GM04503 (cell line): ENCODE measurements at places on chromosomes 12 and 14.

DNA sequence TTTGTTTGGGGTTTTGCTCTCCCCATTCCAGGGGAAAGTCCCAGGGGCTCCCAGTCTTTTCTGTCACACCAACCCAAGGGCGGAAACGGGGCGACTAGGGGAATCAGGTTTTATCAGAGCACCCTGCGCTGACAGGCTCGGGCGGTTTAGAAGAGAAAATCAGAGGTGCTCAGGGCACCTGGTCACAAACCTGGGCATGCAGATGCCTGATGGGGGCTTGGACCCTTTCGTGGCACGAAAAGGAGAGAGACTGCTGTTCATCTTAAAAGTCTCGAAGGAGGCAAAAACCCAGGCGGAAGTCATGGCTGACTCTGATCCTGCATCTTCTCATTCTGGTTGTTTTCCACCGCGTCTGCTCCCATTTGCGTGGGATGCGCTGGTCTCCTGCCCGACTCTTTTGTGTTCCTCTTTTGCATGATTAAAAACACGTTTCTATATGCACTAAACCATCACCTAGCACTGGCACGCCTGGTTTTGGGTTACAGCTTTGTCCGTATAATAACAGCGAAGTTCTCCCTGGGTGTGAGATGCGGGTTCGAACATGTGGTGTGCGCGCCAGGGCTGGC is 13.2 kb downstream of the OTX2 start:
- DNase-seq: no peak

GRCh38 chr12:131986910-131987309 is 37.2 kb downstream of the EP400 start:
- DNase-seq: no peak

DNA sequence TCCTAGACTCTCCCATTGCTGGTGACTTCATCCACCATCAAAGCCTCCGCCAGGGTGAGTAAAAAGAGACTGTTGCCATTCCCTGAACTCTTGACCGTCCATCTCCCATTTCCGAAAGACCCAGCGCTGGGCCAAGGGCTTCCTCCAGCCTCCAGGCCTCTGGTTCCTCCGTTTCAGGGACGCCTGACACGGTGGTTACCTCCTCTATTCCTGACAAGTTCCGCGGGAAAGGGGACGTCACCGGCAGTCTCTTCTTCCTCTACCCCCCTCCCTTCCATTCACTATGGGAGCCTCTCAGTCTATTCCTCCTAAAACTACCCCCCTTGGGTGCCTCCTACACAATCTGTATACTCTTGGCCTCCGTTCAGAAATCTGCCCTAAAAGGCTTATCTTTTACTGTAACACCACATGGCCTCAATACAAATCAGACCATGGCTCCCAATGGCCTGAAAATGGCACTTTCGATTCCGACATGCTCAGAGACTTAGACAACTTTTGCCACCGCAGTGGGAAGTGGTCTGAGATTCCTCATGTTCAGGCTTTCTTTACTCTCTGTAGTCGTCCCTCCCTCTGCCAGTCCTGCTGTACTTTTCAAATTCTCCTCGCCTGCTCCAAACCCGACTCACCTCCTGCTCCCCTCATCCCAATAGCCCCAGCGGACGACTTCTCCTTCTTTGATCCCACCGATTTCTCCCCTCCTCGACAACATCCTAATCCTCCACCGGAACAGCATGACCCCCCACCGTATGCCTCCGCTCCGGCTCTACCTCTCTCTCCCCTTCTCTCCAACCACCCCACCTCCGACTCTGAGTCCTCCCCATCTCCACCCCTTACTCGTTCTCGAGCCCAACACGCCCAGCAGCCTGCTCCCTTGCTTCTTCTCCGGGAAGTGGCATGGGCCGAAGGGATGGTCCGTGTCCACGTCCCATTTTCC is 70.4 kb downstream of the MOK start:
- DNase-seq: no peak

- DNase-seq: peak; percentile 93
Measured at GRCh38 chr12:11958221-11959091, 112.3 kb upstream of the BCL2L14 start.

DNA sequence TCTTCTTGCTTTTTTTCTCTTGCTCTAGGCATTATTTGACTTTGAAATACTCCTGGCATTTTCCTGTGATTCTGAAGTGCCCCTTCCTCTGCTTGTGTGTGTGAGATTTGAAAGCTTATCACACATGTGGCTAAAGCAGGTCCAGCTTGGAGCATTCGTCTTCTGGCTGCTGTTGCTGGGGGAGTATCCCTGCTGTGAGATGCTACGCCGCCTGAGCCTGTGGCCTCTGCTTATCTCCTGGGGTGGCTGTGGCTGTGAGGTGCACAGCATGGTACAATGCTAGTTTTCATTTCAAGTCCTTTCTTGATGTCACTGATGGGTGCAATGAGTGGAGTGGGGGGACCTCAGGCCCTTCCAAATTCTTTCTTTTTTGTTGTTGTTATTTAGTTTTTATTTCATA is 371.8 kb downstream of the ZFP36L1 start:
- DNase-seq: no peak

GRCh38 chr14:24988760-24989159 is 61.2 kb downstream of the STXBP6 start:
- no peak for DNase-seq

GRCh38 chr12:80761838-80762237 is 45.1 kb downstream of the MYF5 start:
- DNase-seq: no peak

DNA sequence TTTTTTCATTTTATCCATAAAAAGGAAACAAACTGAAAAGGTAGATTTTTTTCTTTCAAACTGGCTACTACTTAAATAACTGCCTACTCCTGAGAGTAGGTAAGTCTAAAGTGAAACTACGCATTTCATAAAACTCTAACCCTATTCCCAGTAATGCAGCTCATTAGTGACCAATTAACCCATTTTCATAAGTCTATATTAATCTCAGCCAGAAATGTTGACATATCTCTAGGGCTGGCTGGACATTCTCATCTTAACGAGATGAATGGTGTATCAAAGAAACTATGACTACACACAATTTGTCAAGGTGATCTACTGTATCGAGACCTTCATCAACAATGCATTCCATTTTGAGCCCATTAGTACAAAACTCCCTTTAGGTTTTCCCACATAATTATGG is 57.2 kb downstream of the EPS8 start:
- no peak for DNase-seq

DNA sequence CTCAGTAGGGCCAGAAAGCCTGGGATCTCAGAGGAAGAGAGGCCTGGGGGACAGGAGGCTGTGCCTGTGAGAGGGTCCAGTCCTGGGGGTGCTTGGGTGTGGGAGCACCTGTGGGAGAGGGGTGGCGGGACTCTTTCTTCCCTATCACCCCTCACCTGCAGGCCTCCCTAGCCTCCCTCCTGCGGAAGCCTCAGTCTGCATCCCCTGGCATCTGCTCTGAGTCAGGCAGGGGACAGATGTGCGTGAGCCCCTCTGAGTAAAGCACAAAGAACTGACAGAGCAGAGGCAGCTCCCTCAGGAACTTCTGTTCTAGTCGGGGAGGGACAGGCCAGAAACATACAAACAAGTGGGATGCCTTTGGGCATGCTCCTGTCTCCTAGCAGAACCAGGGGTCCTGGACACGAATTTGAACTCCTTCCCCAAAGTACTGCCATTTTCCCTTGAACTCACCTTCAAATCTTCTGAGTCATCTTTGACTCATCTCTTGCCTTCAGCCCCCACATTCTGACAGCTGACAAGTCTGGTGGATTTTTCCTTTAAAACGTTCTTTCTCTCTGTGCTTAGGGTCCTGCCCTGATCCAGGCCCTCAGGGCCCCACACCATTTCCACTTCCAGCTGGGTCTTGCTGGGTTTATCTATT is 8.5 kb upstream of the HSP90AA1 start:
- no peak for DNase-seq

GRCh38 chr14:33764876-33765650 is 185.8 kb downstream of the EGLN3 start:
- DNase-seq: no peak

GRCh38 chr14:84343656-84344055 is 1186.3 kb upstream of the FLRT2 start:
- peak; percentile 4 for DNase-seq

GRCh38 chr14:55699131-55700057 is 119.4 kb downstream of the KTN1 start:
- peak; percentile 35 for DNase-seq

GRCh38 chr14:53389202-53389601 is 236.1 kb upstream of the DDHD1 start:
- DNase-seq: no peak

- DNase-seq: no peak
Measured at GRCh38 chr14:48563489-48563888, 888.1 kb upstream of the MDGA2 start.

- no peak for DNase-seq
Measured at GRCh38 chr14:52878469-52878868, 72.4 kb downstream of the FERMT2 start.

DNA sequence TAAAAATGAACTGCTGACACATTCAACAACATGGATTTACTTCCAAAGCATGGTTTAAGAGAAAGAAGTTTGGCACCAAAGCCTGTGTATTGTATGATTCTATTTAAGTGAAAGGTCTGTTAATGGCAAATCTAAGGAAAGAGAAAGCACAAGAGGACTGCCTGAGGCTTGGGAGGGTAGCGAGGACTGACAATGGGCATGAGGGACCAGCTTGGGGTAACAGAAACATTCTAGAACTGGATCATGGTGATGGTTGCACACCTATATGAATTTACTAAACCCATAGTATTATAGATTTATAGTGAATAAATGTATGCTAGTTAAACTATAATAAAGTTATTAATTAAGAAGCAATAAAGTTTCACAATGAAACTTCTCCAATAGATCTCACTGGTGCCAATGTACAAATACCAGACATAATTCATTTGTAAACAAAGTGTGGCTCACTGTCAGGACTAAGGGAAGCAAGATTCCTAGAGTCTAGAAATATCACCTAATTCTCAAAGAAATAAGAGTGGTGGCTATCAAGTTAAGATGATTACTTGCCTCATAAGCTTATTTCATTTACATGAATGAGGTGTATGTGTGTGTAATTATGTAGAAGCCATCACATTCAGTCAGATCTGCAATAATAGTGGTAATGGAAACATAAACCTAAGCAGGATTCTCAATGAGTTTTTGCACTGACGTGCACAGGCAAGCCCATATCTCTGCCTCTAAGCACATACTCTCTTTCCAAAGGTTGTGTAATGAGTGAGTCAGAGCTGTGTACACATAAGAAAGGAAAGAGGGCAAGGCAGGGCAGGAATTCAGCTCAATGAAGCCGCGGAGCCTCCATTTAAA is 353.4 kb downstream of the KCNH5 start:
- DNase-seq: peak; percentile 64

DNA sequence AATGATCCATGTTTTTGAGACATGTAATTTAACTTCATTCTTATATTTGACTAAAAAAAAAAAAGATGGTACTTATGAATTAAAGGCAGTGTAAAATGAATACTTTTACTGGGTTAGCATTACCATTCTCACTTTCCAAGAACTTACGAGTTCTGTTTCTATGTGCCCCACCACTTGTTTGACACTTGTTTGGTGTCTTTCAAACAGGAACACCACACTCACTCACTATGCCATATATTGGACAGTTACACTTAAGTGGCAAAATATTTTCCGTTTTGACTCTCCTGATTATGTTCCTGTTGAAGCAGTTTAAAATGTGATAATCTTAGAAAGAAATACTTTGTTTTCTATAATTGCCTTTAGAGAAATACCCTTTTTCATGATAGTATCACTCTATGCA is 56.6 kb upstream of the ATXN7L3B start:
- DNase-seq: no peak

DNA sequence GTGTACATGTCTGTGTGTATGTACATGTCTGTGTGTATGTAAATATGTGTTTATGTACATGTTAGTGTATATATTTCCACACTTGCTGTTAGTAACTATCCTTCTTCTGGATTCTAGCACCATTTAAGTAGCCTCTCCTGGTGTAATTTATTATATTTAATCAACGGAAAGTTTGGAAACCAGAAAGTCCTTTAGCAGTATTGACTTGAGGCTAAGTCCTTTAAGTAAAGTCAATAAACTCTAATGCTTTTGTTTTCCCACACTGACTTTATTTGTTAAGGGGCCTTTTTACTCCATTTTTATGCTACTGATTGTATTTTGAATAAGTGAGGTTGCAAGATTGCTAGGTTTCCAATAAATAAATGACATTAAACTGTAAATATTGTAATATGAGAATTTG is 876.4 kb upstream of the SEL1L start:
- DNase-seq: no peak

DNA sequence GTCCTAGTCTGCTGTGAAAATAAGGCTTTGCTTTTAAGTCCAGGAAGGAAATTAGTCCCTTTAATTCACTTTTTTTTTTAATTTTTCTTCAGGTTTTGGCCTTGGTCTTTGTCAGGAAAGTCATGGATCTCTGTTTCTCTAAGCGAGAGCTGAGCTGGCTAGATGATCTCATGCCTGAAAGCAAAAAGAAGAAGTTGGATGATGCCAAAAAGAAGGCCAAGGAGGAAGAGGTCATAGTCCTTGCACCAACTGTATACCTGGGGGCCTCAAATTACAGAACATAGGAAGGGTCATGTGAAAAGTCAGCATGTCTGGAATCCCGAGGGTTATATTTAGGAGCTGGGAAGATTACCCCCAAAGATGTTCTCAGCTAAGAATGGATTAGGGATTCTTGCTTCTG is 72.3 kb downstream of the SLC4A8 start:
- DNase-seq: no peak

- DNase-seq: no peak
Measured at GRCh38 chr12:68342966-68343365, 10.8 kb upstream of the MDM1 start.

DNA sequence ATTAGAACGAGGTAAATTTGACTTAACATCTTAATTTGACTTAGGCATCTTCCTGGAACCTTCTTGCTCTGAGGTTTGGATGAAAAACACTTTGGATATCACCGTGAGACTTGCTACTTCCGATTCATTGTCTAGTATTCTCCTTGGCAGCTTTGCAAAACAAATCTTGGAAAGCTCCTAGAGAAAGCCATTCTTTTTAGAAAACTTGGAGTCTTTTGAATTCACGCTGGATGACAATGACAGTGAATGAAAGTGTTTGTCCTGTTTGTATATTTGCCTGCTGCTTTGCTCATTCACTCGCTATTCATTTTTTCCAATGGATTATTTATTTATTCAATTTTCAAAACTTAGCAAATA is 222.1 kb upstream of the HMGA2 start:
- no peak for DNase-seq

DNA sequence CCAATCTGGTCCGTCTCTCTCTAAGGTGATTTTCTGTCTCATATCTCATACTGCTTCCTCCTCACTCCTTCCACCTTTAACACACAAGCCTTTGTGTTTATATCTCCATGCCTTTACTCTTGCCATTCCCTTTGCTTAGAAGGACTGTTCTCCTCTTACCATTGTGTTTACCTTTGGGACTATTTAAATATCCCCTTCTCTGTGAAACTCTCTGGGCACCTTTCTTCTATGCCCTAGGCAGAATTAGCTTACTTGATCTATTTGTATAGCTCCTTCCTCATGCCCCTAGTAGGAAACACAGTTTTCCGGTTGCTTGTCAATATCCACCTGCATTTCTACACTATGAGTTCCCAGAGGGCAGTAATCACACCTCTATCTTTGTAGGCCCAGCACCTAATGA is 3.9 kb upstream of the AMHR2 start:
- DNase-seq: no peak

- DNase-seq: no peak
Measured at GRCh38 chr12:79514730-79515529, 175.8 kb downstream of the PAWR start.
